SK-N-DZ (cell line): ENCODE measurements at places on chromosomes 2 and 18.

- DNase-seq: no peak
Measured at GRCh38 chr2:226583715-226584114, 215.9 kb downstream of the IRS1 start.

- no peak for DNase-seq
Measured at GRCh38 chr2:180679693-180680092, 300.7 kb upstream of the UBE2E3 start.

DNA sequence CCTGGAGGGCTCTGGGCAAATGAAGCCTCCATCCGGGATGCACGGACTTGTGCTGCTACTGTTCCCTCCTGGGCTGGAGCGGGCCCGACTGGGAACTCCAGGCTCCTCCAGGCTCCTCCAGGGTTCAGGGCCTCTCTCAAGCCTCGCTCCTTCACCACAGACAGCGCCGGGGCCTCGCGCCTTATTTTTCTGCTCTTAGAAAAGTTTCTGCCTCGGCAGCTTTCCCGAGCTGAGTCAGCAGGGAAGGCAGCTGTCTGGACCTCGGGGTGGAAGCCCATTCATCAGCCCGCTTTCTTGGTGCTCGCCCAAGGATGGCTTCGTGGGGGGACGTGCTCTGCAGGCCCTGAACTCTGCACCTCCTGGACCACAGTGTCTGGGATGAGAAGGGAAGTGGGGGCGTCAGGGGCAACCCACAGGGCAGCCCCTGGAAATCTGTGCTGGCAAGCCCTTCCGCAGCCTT is 12.9 kb upstream of the TEX51 start:
- DNase-seq: no peak

GRCh38 chr2:104856086-104856972 is 2.4 kb downstream of the POU3F3 start:
- no peak for DNase-seq

GRCh38 chr2:43634604-43635306 is 2.3 kb upstream of the PLEKHH2 start:
- no peak for DNase-seq

DNA sequence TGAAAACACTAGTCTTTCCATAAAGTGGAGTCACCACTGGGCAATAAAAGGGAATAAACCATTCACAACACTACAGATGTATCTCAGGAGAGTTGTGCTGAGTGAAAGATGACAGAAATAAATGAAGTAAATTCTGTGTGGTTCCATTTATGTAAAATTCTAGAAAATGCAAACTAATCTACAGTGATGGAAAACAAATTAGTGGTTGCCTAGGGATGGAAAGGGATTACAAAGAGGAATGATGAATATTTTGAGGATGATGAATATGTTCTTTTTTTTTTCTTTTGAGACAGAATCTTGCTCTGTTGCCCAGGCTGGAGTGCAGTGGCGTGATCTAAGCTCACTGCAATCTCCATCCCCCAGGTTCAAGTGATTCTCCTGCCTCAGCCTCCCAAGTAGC is 123.0 kb downstream of the MAPK4 start:
- DNase-seq: no peak
